ENCODE measurements at places on chromosomes 5 and 9.

GRCh38 chr5:116395226-116395625, 179.4 kb downstream of the SEMA6A start:
- no peak for DNase-seq

DNA sequence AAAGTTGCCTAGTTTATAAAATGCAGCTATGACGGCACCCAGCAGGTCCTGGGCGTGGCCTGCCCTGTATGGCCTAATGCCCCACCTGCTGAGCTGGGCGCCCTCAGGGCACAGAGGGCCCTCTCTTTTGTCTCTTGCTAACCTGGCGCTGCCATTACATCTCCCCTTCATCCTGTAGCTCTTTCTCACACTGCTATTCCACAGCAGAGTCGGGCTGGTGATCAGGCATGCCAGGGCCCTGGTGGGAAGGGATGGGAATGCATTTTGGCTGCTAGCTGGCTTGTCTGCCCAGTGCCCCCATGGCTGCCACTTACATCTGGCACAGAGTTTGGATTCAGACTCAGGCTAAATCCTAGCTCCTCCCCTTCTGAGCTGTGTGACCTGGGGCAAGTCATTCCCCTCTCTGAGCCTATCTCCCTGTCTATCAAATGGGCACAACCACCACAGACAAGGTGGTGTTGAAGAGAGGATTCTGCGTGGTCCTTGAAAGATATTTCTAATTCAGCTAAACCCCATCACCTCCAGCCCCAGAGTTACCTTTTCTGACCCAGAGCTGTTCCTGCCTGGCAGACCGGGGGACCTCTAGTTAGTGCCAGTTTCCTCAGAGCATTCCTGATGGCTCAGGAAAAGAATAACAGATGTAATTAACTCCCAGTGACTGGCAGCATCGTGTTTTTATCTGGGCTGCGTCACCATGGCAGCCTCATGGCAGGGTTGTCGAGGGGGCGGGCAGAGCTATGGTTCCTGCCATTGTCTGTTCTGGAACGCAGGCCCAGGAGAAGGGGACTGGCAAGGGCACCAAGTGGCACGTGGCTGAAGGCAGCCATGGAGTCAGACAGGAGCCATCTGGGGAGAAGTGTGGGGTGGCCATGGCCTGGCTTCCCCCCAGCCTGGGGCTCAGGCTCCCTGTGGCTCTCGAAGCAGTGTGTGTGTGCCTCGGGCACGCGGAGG, 6.3 kb downstream of the PRR7 start:
- no peak for DNase-seq

GRCh38 chr5:31362529-31362900, 169.0 kb downstream of the CDH6 start:
- no peak for DNase-seq

DNA sequence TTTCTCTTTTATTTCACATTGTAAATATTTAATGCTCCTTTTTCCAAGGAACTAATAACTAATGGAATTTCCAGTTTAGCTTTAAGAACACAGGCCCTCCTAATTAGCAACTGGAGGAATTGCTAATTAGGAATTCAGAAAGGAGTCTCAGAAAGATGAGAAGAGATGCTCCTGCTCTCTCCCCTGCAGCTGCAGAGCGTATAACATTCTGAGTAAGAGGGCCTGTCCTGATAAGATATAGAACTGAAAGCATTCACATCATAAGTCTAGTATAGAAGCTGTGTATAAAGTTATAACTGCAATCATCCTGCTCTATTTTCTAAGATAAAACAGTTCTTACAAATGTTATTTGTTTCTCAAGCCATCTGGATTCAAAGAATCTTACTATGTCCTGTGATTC, 83.2 kb downstream of the DTWD2 start:
- DNase-seq, result no peak

GRCh38 chr5:139671096-139671841, 23.1 kb downstream of the CXXC5 start:
- DNase-seq, result no peak

All from activated CD8-positive, alpha-beta memory T cell treated with anti-CD3 and anti-CD28 coated beads for 24 hours (primary cell).